ENCODE measurements at places on chromosomes 3 and 15. TPM values are rescaled to one million over a fixed set of nuclear protein-coding genes. Genes with fewer than 3 reads are reported as not detected.
A peak's percentile ranks its signal among the peaks of the same experiment; 100 is the strongest.

DNA sequence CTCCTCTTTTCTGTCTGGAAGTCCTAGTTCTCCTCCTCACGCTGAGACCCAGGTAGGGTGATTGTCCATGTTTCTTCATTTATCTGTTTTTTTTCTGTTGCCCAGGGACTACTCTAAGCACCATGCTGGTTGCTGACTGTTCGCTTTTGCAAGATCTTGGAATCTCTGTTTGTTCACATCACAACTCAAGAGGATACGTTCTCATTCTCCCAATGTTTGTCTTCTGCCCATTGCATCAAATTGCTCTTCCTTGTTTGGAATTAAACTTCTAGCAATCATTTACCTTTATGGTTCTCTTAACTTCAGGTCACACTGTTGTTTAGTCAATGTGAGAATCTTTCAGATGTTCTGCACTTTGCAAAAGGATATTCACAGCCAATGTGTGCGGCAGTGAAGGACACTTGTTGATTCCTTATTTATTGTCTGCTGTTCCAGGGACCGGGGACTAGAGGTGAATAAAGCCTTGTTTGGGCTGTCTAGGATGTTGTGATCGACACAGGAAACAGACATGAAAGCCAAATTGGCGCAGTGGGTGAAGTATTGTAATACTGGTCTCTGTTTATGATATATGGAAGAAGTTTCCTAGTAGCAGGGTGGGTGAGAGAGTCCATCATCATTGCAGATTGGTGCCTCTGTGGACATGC lies 24.5 kb downstream of the LPP start:
- H3K4me1 ChIP-seq = peaks cover 18% of the 10 kb centered on the region
- no peaks in the 10 kb centered on the region for H3K27me3 ChIP-seq
- no peak overlapping the region for H3K4me3 ChIP-seq
- H3K27ac ChIP-seq = peak overlapping the region; percentile 34
- no peak for DNase-seq
- H3K36me3 ChIP-seq = no peaks in the 10 kb centered on the region

GRCh38 chr3:139597947-139598346 lies 58.4 kb upstream of the RBP1 start:
- no peaks in the 10 kb centered on the region for H3K27me3 ChIP-seq
- no peak overlapping the region for H3K27ac ChIP-seq
- no peaks in the 10 kb centered on the region for H3K36me3 ChIP-seq
- DNase-seq = peak; percentile 12
- H3K4me3 ChIP-seq = no peak overlapping the region

DNA sequence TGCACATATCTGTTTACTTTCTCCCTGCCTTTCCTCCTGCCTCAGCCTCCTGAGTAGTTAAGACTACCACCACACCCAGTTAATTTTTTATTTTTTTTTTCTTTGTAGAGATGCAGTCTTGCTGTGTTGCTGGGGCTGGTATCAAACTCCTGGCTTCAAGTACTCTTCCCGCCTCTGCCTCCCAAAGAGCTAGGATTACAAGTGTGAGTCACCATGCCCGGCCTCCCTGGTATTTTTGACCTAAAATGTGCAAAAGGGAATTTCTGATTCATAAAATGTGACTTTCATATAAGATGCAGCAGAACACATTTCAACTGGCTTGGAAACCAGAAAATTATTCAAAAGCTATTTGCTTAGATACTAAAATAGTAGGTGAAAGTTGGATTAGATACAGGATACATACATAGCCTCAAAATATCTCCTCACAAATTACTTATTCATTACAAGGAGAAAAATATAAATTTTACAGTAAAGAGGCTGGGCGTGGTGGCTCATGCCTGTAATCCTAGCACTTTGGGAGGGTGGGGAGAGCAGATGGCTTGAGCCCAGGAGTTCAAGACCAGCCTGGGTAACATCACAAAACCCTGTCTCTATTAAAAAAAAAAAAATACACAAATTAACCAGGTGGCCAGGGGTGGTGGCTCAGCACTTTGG lies 32.0 kb downstream of the MAP4 start:
- H3K4me3 ChIP-seq = no peak overlapping the region
- H3K4me1 ChIP-seq = peaks cover 16% of the 10 kb centered on the region
- no peak overlapping the region for H3K27ac ChIP-seq
- no peak for DNase-seq
- H3K27me3 ChIP-seq = no peaks in the 10 kb centered on the region
- no peaks in the 10 kb centered on the region for H3K36me3 ChIP-seq

DNA sequence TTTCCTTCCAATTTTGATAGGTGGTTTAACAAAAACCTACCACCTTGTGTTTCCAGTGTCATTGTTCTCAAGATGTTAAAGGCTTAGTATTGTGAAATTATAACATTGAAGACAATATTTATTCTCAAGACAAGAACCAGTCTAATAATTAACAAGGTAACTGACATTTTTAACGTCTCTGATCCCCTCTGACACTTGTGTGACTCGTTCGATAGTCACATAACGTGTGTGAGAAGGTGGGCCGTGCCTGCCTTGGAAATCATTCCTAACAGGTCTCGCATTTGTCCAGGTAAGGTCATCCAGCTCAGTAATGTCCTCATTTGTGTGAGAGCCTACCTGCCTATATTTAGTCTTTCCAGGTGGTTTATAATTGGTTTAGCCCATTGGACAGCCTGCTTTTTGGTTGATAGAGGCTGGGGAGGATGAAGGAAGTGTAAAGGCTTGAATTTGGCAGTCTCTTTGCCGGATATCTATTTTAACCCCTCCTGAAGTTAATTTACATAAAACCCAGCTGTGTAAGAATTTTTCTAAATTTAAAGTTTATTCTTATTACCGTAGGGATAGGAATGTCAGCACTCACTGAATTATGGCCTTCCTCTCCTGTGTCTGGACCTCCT lies 94.4 kb downstream of the AKAP13 start:
- no peaks in the 10 kb centered on the region for H3K36me3 ChIP-seq
- H3K4me1 ChIP-seq = peaks cover 28% of the 10 kb centered on the region
- H3K27ac ChIP-seq = no peak overlapping the region
- no peak for DNase-seq

GRCh38 chr15:52658955-52659354 lies 20.2 kb downstream of the ATOSA start:
- DNase-seq = no peak
- H3K27me3 ChIP-seq = no peaks in the 10 kb centered on the region
- H3K27ac ChIP-seq = no peak overlapping the region
- H3K4me1 ChIP-seq = peaks cover 73% of the 10 kb centered on the region
- no peak overlapping the region for H3K4me3 ChIP-seq

HIGD2B gene
- total RNA-seq = not detected

- no peak overlapping the region for H3K4me3 ChIP-seq
- no peaks in the 10 kb centered on the region for H3K27me3 ChIP-seq
- peaks cover 12% of the 10 kb centered on the region for H3K4me1 ChIP-seq
- no peaks in the 10 kb centered on the region for H3K36me3 ChIP-seq
- no peak for DNase-seq
- no peak overlapping the region for H3K27ac ChIP-seq
These were observed 21.9 kb downstream of the FSTL1 start for GRCh38 chr3:120428924-120429323.

GRCh38 chr15:46304321-46304720 lies 669.5 kb downstream of the SQOR start:
- H3K36me3 ChIP-seq = no peaks in the 10 kb centered on the region
- H3K27ac ChIP-seq = no peak overlapping the region
- no peaks in the 10 kb centered on the region for H3K27me3 ChIP-seq
- no peak overlapping the region for H3K4me3 ChIP-seq
- no peaks in the 10 kb centered on the region for H3K4me1 ChIP-seq
- DNase-seq = peak; percentile 29

GRCh38 chr3:54424292-54424691 lies 301.9 kb downstream of the CACNA2D3 start:
- DNase-seq = no peak
- H3K27ac ChIP-seq = no peak overlapping the region

GRCh38 chr15:70247281-70247680 lies 149.6 kb upstream of the TLE3 start:
- H3K4me3 ChIP-seq = no peak overlapping the region
- no peaks in the 10 kb centered on the region for H3K4me1 ChIP-seq
- peak; percentile 1 for DNase-seq

PARP9 gene
- total RNA-seq = 17.1 TPM

DNA sequence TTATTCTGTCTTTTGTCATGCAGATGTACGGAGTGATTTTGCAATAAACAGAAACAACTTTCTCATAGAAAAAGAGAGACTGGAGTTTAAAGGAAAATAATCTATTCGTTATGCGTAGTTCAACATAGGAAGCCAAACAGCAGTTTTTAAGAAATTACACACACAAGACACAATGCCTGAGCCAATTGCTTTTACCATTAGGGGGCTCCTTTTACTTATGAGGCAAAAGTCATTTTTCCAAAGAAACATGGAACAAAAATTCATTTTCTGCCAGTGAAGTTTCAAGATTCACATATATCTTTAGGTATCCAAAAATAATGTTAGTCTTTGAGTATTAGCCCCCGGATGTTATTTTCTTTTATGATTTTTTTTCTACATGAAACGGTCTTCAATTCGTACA lies 10.7 kb downstream of the CNTN6 start:
- H3K27ac ChIP-seq = no peak overlapping the region
- no peak overlapping the region for H3K4me3 ChIP-seq
- no peaks in the 10 kb centered on the region for H3K27me3 ChIP-seq
- no peaks in the 10 kb centered on the region for H3K36me3 ChIP-seq
- no peak for DNase-seq

DNA sequence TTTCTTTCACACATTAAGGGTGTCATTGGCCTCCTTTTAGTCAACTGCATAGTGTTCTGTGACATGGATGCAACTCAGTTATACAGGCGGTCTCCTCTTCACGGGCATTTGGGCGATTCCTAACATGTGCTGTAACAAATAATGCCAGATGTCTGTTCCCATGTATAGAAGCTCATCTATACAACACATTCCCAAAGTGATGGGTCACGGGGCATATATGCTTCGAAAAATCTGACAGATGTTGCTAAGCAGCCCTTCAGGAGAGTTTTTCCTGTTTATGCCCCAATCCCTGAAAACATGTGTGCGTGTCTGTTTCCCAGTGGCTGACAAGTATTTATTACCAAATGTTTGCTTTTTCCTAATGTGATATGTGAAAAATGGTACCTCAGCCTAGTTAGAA lies 25.8 kb downstream of the LRRK1 start:
- H3K36me3 ChIP-seq = no peaks in the 10 kb centered on the region
- H3K27ac ChIP-seq = no peak overlapping the region
- no peaks in the 10 kb centered on the region for H3K4me1 ChIP-seq
- H3K4me3 ChIP-seq = no peak overlapping the region

DNA sequence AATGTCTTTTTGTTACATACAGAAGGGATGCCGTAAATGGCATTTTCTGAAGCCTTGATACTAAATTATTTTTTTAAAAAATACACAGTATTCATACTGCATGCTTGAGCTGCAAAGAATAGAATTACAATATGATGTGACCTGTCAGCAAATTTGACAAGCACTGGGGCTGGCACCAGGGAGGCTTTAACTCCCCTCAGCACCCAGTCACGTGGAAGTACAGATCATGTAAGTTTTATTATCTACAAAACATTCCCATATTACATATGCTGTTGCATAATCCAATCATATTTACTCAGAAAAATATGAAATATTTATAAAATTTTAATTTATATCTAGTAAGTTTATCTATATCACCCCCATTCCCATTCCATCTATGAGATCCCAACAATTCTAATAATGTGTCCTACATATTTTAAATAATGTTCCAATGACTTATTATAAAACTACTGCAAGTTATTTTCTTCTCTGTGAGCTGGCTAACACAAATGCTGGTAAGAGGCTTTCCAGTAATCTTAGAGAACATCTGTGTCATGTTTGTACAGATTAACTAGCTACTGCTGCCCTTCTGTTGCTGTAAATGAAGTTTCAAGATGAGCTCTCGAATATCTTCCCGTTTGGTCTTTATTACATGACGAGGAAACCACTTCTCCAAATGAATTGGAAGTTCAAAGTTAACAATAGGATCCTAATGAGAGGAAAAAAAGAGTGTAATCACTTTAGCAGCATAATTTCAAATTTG lies 5.2 kb upstream of the IMPG2 start:
- no peak for DNase-seq
- H3K27ac ChIP-seq = no peak overlapping the region
- no peaks in the 10 kb centered on the region for H3K4me1 ChIP-seq

MORC1 gene
- not detected for total RNA-seq

FGF7 gene
- total RNA-seq = 9.9 TPM

GABRB3 gene
- 3.6 TPM for total RNA-seq

GRCh38 chr3:187490366-187490765 lies 122.2 kb downstream of the RTP4 start:
- H3K27me3 ChIP-seq = no peaks in the 10 kb centered on the region
- H3K4me1 ChIP-seq = no peaks in the 10 kb centered on the region
- H3K4me3 ChIP-seq = no peak overlapping the region
- H3K27ac ChIP-seq = no peak overlapping the region
- no peak for DNase-seq

DNA sequence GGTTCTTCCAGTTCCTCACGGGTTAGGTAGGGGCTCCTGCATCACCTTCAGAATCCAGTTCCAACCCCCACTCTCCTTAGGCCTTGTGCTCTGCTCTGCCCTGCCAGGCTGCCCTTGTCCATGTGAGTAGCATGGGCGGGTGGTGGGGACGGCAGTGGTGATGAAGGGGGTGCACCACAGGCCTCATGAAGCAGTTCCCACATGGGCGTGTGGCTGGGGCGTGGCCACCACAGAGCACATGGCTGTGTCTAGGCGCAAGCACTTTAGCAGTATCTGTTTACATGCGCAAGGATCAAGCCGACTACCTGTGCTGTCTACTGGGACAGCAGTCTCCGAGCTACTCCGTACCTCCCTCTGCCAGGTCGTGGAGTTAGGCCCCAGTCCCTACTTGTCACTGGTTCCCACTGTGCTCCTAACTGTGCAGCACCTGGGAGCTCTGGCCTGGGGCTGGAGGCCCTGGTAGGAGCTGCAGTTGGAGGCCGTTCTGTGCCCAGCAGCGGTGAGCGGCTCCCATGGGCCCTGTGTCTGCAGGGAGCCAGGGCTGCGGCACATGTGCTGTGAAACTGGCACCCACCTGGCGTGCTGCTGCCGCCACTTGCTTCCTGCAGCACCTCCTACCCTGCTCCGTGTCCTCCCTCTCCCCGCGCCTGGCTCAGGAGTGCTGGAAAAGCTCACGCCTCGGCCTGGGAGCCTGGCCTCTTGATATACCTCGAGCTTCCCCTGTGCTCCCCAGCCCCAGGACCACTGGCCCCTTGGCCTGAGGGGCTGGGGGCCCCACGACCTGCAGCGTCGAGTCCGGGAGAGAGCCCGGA lies 53.5 kb downstream of the PLXNA1 start:
- H3K36me3 ChIP-seq = no peaks in the 10 kb centered on the region
- no peak overlapping the region for H3K4me3 ChIP-seq
- H3K4me1 ChIP-seq = no peaks in the 10 kb centered on the region
- H3K27me3 ChIP-seq = no peaks in the 10 kb centered on the region

All from body of pancreas (tissue), 4 donors.